ENCODE measurements at places on chromosomes 3 and 15.

DNA sequence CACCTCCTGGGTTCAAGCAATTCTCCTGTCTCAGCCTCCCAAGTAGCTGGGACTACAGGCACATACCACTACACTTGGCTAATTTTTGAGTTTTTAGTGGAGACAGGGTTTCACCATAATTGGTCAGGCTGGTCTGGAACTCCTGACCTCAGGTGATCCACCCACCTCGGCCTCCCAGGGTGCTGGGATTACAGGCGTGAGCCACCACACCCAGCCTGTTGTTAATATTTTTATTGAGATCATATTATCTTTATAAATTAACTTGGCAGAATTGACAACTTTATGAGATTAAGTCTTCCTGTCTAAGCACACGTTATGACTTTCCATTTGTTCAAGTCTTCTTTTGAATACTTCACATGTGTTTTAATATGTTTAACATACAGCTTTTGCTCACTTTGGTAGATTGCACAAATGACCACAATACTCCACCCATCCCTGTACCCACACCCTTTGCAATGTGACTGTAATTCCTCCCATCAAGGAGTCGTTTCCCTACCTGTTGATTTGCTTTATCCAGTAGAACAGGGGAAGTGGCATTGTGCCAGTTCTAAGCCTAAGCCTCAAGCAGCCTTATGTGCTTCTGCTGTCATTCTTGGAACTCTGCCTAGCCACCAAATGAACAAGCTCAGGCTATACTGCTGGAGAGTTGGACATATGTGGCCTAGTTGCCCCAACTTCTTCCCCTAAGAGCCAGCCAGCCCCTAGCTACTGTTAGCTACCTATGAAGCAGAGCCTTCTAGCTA, 8.2 kb downstream of the XYLB start:
- DNase-seq: no peak

DNA sequence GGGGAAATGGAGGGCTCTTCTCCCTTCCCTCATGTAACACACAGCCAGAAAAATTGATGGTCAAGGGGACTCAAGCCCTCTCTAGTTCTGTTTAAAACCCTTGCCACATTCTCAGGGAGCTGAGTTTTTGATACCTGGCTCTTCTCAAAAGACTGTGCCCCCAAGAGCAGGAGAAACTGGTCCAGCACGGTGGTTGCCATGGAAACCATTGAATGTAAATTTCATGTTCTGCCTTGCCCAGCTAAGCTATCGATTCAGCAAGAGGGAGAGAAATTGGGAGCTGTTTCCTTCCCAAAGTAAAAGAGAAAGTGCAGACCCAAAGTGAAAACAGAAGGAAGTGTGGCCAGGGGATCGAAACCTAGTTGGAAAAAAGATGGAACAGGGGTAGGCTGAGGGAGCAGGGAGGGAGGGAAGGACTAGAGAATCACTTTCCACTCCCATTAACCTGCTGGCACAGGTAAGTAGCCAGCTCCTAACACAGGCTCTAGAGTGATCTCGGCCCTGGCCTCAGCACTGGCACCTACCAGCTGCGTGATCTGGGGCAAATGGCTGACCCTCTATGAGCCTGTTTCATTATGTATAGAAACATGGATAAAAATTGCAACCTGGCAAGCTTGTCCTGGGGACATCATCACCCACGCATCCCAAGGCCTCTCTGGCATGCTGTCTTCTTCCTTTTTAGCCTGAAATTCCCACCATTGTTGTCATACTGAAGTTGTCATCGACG, 140.9 kb downstream of the TPRA1 start:
- no peak for DNase-seq

DNA sequence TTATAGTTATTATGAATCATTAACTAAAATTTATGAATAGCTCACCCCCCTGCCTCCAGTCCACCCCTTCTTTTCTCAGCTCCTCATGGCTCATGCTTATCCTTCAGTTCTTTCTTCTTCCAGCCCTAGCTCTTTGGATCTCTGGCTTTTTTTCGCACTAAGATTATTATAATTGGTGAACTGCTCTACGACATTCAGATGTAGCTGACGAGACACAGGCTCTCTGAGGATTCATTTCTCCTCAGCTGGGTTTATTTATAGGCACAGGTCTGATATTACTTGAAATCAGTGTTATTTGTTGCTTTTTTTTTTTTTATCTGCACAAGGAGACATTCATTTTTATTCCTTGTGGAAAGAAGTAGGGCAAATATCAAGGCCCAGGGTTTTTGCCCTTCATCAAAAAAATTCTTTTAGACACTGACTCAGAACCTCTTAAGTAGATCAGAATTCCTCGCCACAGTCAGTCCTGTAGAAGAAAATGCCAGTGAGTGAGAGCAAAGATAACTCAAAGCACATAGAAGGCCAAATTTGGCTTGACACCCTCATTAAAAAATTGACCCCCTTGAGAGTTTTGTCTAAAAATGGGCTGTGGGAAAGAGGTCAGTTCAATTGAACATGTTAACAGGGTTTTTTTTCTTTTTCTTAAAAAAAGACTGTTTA, 106.6 kb downstream of the MYH15 start:
- no peak for DNase-seq

DNA sequence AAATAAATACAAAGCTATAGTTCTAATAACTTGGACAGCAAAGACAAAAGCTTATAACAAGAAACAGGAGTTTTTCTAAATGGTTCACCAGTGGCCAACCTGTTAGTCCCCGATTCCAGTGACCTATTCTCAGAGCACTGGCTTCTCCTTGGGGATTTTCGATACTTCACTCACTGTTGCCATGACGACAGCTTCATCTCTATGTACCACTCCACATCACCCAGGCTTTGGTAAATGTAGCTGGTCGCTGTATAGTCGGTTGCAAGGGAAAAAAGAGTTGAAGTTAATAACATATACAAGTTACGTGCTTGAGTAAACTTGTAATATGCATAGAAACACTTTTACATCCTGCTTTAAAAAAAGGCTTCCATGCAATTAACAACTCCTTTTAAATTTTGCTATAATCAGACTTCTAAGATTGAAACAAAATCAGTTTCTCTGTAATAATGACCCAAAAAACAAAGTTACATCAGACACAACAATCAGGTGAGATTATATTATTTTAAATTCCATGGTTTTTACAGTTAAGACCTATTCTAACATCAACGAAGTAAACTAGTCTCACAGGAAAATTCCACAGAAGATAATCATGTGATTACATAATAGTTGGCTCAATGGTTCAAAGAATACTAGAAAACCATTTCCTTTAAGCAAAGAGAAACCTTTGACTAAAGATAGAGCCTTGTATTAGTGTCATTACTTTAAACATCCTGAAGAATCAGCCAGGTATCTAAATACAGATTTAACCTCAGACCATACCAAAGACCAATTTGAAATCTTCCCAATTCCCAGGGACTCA, 2.9 kb downstream of the CCNL1 start:
- no peak for DNase-seq

GRCh38 chr3:169809230-169809795, 3.4 kb upstream of the LRRIQ4 start:
- DNase-seq: no peak

DNA sequence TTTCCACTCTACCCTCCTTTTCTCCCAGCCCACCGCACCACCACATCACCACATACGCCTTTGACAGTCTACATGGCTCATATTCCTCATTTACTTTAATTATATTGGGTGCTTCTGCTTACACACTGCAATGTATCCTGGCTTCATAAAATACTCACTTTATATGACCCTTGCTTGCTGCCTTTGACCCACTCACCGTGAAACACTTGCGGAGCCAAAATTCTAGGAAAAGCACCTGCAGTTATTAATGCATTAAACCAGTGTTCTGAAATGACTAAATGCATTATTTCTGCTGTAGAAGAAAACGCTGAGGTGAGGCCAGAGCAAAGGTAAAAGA, 217.5 kb upstream of the ICE2 start:
- DNase-seq: no peak

- no peak for DNase-seq
Measured at GRCh38 chr15:69957175-69957574, 140.5 kb downstream of the TLE3 start.

GRCh38 chr3:168585544-168585943, 489.8 kb upstream of the GOLIM4 start:
- no peak for DNase-seq

DNA sequence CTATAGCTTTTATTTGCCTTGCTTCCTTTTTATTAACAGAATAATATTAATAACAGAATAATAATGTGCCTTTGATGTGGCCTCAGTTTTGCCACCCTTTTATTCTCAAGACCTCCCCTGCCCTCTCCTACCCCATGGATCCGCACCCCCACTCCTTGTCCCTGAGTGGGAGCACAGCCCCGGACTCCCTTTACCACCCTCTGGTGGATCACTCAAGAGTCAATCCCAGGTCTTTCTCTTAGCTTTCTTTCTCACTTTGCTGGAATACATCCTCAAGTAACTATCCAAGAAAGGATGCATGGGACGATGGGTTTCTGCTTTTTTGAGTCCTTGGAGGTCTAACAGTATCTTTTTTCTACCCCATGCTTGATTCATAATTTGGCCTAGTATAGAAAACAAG, 63.4 kb downstream of the KLF13 start:
- DNase-seq: no peak

GRCh38 chr3:138845181-138845601, 10.5 kb upstream of the PIK3CB start:
- DNase-seq: no peak

DNA sequence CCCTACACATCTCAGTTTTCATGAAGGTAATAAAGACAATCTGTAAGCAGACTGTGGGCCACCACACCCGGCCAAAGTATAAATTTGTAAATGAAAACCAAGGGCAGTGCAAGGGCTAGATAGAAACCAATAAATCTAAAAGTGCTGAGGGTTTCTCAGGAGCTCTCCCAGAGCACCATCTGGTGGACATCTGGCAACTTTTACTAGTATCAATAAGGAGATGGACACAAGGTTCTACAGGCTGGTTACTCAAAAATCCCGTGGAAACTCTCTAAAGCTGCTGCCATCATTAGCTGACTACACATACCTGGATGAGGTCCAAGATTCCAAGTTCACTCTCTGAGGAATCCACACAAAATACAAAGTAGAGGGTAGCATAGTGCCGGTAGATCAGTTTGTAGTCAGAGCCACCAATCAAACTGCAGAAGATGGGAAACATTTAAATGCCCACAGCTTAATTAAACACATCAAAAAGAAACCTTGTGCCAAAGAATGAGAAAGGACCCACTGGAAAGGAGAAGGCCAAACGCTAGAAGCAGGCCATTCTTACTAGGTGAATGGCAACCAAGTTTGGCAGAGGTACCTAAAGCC, 5.5 kb downstream of the AP3S2 start:
- DNase-seq: no peak

DNA sequence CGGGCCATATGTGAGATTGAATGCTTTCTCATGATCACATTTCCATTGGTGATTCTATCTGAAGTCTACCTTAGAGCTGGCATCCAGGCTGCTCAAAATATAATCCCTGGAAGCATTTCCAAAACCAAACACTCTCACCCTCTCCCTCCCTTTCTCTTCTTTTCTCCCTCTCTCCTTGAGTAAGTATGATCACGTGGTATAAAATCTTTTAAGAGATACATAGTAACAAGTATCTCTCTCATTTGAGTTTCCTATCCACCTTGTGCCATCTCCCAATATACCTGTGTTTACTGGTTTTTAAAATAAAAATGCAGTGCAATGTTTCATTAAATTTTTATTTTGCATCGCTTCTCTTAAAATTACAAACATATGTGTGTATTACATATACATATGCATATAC, 350.9 kb upstream of the KCNH8 start:
- no peak for DNase-seq

DNA sequence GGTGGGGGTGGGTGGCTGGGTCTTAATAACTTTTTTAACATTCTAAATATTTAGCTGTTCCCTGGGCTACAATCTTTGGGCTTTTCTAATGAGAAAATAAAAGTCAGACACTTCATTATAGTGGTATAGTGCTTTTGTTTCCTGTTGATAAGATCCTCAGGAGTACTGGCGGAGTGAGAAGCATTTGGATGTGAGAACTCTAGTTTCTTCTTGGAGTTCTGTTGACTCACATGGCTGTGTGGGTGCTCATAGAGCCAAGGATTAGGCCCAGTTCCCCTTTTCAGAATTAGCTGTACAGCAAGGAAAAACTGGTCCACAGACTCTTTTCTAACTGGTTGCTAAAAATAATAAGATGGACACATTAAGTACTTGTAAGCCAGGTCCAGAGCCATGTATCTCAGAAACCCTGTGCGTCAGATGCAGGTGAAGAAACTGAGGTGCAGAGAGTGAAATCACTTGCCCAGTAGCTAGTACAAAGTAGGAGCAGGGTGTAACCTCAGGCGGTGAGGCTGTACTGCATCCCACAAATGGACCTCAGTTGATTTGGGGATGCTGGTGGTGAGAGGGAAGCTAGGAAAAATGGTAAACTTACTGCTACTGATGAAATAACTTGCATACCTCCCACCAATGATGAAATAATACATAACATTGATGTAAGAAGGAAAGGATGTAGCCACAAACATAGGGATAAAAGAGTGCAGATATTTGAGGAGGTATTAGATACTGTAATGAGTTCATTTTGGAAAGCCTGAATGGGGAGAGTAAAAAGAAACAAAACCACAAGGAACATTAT, 2.3 kb downstream of the ITPR1 start:
- no peak for DNase-seq

GRCh38 chr15:57156210-57156884, 220.0 kb upstream of the CGNL1 start:
- DNase-seq: no peak

DNA sequence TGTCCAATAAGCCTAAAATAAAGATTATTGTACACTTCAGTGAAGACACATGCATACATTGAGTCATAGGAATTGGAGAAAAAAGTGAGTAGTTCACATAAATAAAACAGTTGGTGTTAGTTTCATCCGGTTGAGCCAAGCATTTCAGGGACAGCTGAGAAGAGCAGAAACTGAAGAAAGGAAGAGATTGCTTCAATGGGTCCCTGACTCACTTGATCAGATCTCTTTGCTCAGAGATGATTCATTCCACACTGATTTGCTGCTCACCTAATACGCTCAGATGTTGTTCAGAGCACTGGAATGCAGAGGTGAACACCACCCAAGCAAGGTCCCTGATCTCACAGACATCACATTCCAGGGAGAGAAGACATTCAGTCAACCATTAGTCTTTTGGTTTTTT, 93.7 kb downstream of the RAD18 start:
- DNase-seq: no peak

GRCh38 chr3:155763870-155764463, 19.1 kb upstream of the PLCH1 start:
- no peak for DNase-seq

GRCh38 chr3:37545479-37545878, 316.2 kb upstream of the CTDSPL start:
- DNase-seq: no peak

- no peak for DNase-seq
Measured at GRCh38 chr3:121821421-121822199, 13.2 kb downstream of the IQCB1 start.

GRCh38 chr3:139128803-139129202, 84.1 kb upstream of the PRR23C start:
- DNase-seq: no peak

GRCh38 chr15:84983711-84984110, 2.1 kb downstream of the PDE8A start:
- no peak for DNase-seq

GRCh38 chr3:164364111-164364510, 714.2 kb downstream of the SI start:
- DNase-seq: no peak

- DNase-seq: no peak
Measured at GRCh38 chr3:102000620-102001209, 151.4 kb downstream of the NFKBIZ start.

- no peak for DNase-seq
Measured at GRCh38 chr3:187292181-187292580, 644 bp upstream of the MASP1 start.

GRCh38 chr15:48520376-48521155, 124.9 kb downstream of the FBN1 start:
- no peak for DNase-seq

GRCh38 chr15:72331021-72331420, 11.1 kb upstream of the CELF6 start:
- no peak for DNase-seq
